ENCODE measurements at places on chromosomes 2 and 18.

DNA sequence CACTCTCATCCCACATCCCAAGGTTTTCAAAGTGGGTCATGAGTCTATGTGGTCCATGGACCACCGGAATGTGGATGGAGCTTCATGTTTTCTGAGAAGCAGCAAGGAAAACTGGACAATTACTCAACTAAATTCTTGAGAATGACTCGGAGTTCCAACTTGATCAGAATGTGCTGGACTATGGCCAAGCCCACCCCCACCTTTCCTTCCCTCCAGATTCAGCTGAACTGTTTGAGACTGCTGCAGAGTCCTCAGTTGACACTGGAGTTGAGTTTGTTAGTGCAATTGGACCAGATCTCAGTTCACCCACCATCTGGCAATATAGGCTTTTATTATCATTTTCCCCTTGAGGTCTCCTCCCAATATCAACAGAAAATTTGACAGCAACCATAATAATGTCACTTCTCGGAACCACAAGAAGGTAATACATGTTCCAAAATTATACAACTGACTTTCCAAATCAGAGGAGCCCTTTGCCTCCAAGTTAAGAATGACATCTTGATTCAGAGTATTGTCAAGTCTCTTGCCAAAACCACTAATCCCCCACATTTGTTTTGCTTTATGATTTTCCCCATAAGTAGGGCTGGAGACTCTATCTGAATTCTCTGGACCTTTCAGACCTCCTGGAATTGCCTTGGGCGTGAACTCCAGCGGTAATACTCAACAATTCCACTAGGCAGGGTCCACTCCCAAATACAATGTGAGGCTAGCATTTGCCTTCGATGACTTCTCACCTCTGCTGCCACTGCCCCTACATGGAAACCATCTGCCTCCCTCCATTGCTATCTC, 8.8 kb downstream of the COL4A4 start:
- DNase-seq = no peak

GRCh38 chr2:17793296-17793695, 23.0 kb upstream of the MSGN1 start:
- no peak for DNase-seq

DNA sequence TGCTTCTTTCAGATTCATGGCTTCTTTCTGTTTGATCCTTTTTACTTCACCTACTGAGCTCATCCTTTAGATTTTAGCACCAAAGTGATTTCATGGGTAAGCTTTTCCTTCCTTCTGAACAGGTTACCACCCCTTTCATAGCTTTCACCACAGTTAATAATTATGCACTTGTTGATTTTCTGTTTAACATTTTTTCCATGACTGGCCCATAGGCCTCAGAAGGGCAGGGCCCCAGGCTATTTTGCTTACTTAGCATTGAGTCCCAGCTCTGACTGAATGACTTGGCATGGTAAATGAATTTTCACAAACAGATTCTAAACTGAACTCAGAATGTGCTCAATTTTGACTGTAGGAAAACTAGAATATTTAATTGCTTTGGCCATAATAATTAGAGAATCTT, 177.0 kb downstream of the GCA start:
- DNase-seq = no peak

- DNase-seq = no peak
These were observed 25.3 kb upstream of the SERTAD2 start for GRCh38 chr2:64678771-64679590.

- no peak for DNase-seq
These were observed 249.6 kb downstream of the MTX2 start for GRCh38 chr2:176518823-176519222.

GRCh38 chr2:56729212-56729611, 545.4 kb downstream of the CCDC85A start:
- no peak for DNase-seq

GRCh38 chr2:60662781-60663180, 93.3 kb upstream of the PAPOLG start:
- no peak for DNase-seq

- DNase-seq = no peak
These were observed 33.5 kb downstream of the MGAT5 start for GRCh38 chr2:134287323-134287722.

DNA sequence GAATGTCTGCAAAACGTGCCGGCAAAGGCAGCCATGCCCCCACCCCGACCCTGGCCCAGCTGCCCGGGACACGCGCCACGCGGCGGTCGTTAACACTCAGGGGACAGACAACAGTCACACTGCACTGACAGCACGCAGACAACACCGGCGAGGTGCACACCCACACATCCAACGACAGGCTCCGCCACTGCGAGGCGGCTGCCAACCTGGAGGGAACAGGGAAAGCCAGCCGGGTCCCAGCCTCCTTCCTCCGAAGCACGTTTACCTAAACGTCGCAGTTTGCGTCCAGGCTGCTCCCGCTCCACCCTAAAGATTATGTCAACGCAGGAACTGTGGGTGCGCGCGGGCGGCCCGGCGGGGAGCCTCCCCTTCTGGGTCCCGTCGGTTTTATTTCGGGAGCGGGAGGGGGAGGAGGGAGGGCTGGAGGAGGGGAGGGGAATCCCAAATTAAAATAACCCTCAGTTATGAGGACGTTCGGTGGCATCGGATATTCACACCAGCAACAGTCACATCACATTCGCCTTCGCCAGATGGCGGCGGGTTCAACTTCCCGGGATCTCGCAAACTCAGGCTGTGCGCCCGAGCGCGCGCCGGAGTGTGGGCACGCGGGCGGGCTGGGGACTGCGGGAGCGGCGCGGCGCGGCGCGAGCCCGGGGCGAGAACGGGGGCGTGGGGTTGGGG, 644 bp downstream of the PTGR3 start:
- DNase-seq = peak; percentile 57

- no peak for DNase-seq
These were observed 99.9 kb upstream of the FN1 start for GRCh38 chr2:215535741-215536140.

DNA sequence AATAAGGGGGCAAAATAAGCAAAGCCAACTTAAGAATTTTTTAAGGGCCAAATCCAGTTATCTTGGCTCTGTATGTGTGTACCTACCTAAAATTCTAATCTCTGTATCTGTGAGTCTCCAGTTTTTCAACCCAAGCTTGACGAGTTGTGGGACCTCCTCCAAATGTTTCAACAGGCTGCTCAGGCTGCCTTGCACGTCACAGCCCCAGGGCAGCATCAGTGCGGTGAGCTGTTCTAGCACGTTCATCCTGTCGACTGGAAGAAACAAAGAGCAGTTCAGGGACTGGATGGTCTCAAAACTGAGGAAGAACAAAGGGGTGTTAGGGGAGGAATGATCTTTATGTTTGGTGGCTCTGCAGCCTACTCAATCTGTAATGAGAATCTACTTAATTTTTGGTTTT, 29.4 kb downstream of the NLRC4 start:
- DNase-seq = no peak

- no peak for DNase-seq
These were observed 38.9 kb downstream of the RAB31 start for GRCh38 chr18:9746958-9747357.

- no peak for DNase-seq
These were observed 32.8 kb downstream of the TACR1 start for GRCh38 chr2:75166491-75166890.

DNA sequence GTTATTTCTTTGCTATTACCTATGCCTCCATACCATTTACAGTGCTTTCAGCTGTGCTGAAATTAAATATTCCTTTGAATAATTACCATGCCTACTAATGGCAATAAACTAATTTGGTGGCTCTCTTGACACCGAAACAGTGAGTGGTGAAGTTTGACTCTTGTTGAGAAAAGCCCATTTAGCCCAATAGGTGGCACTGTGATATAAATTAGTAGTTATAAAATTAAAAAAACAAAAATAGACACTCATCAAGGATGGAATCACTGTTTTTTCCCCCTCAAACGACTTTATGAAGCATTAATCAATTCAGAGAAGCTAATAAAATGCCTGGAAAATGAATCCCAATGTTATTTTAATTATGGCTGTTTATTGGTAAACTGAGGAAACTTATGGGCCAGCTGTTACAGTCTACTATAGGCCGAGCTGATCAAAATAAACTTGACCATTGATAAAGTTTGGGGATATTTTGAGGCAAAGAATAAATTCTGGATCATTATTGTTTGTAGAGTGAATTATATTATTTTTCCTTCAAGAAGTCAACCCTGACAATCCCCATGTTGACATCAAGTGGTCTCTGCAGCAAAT, 339.6 kb downstream of the TRIB2 start:
- no peak for DNase-seq

DNA sequence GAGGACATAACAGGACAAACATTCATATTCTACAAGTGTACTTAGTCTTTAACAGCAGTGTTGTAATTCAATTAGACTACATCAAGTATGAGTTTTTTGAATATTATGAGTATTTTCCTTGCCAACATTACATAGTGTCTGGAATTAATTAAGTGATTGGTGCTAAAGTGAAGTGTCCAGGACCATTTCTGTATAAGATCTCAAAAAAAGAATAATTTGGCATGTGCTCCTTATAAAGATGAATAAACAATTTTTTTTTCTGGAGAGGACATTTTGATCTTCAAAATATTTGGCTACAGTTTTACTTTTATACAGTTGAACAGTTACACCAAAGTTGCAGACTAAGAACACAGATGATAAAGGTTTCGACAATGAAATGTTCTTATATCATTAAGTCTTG, 15.1 kb upstream of the EPB41L3 start:
- no peak for DNase-seq

- no peak for DNase-seq
These were observed 266.9 kb downstream of the GBX2 start for GRCh38 chr2:235901243-235901642.

GRCh38 chr2:140873915-140874531, 1256.8 kb downstream of the LRP1B start:
- DNase-seq = no peak

- no peak for DNase-seq
These were observed 24.0 kb downstream of the SERPINB7 start for GRCh38 chr18:63799189-63799588.

DNA sequence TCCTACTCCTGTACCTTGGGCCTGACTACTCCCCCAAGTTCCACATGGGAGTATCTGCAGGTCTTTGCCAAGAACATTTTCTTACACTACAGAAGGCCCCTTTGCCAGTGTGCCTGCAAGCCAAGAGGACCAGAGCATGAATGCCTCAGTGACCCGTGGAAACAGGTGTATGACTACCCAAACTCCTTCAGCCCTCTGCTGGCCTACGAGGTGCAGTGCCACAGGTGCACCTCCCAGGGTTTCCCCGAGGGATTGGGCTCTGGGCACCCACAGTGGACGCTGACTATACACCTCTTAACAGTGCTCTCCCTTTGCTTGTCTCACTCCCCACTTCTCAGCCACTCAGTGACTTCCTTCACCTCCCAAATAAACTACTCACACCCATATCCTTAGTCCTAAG, 91.4 kb downstream of the COL6A3 start:
- DNase-seq = no peak

DNA sequence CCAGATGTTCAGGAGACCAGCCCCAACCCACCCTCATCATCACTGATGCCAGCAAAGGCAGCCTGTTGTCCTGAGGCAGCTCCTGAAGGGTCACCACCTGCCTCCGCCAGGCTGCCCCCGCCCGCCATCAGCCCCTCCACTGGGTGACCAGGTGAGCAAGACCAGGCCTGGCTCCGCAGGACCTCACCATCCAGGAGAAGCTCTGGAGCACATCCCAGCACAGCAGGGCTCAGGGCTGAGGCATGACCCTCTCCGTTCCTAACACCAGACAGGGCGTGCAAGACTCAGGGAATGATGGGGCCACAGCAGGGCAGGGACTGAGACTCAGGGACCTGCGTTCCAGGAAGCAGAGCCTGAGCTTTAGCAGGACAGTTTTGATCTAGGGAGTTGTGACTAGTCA, 218.8 kb upstream of the RAB6C start:
- DNase-seq = no peak

GRCh38 chr2:197163712-197164140, 146.9 kb downstream of the ANKRD44 start:
- no peak for DNase-seq

DNA sequence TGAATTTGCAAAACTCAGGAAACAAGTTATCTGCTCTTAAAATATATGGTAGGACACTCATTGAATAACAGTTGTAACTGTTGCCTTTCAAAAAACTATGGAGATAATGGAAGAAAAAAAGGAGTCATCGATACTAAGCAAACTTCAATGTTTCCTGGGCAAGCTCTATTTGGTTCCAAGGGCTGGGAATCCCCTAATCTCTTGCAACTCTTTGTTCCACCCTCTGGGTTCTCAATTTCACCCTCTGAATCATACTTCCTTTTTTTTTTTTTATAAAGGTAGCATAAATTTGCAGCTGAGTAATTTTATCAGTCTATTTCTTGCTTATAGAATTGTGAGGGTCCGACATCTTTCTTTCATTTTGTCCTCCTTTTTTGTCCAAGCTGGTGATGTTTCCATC, 36.7 kb downstream of the SLC9A4 start:
- DNase-seq = no peak

- DNase-seq = no peak
These were observed 129.9 kb downstream of the BCL11A start for GRCh38 chr2:60423505-60423904.

DNA sequence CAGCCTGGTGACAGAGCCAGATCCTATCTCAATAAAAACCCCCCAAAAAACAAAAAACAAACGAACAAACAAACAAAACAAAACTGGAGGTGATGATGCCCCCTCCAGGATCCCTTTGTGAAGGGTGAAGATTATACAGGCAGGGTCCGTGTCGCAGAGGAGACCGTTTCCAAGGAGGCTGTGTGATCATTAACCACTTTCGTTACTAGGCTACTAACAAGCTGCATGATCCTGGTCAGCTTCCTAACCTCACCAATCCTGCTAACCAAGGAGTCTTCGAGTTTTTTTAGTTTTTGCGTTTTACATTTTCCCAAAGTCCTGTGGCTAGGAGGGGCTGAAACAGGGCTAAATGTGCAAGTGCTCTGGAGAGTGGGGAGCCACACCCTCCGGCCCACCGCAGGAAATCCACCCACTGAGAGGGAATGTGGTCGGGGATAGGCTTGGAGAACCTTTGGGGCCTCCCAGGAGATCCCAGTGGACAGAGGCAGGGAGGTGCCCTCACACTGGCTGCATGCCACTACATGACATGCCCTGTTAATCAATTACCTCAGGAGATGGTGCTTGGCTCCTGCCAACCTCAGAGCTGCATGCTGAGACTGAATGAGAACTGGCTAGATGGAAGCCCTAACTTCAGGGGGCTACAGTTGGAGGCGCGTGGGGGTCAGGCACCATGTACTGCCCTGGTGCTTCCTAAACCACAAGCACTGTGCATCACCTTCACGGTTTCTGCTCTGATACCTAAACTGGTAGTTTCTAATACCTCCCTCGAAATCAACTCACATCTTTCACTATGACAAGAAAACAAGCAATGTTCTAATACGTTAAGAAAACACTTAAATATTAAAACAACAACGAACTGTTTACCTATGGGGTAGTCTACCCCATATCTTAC, 67.5 kb upstream of the RGPD5 start:
- DNase-seq = no peak

- DNase-seq = no peak
These were observed 398.5 kb downstream of the CDH2 start for GRCh38 chr18:27778441-27778840.

DNA sequence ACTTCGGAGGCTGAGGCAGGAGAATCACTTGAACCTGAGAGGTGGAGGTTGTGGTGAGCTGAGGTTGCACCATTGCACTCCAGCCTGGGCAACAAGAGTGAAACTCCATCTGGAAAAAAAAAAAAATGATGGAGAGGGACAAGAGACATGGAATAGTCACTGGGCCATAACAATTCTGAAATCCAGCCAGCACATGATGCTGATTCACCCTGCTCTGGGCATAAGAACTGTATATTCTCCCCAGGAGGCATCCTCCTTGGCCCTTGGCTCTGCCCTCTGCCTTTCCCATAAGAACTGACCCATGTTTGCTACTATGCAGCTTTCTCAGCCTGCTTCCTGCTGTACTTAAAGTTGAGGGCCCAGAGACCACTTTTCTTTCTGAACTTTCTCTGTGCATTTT, 297.7 kb downstream of the GBX2 start:
- no peak for DNase-seq

Measured in KBM-7 (cell line).